Skeletal muscle cell (primary cell): ENCODE measurements at places on chromosomes 16 and 17.

DNA sequence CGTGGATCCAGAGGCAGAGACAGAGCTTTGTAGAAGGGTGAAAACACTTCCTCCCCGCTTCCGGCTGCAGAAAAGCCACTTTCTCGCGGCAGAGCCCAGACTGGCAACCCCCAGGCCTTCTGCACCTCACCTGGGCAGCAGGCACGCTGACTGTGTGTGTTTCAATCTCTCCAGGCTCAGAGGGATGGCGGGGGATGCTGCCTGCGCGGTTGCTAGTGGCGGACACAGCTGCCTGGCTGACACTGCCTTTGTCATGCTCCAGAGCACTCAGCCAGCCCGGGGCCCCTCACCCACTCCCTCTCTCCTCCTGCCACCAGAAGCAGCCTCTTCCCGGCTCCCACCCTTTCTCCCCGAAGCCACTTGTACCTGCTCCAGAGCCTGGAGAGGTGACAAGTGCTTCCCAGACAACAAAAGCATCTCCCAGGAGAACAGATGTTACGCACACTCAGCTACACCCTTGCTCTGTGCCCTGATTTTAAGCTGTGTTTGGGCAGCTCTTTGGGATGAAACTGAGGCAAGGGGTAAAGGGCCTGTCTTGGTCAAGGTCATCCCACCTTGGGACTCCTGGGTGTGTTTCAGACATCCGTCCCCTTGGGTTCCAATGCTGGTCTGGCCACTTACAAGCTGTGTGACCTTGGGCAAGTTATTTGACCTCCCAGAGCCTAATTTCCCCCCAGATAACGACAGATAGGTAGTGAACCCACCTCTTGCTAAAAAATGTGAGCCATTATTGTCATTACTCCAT lies 9.2 kb upstream of the GLIS2 start:
- DNase-seq, result no peak

DNA sequence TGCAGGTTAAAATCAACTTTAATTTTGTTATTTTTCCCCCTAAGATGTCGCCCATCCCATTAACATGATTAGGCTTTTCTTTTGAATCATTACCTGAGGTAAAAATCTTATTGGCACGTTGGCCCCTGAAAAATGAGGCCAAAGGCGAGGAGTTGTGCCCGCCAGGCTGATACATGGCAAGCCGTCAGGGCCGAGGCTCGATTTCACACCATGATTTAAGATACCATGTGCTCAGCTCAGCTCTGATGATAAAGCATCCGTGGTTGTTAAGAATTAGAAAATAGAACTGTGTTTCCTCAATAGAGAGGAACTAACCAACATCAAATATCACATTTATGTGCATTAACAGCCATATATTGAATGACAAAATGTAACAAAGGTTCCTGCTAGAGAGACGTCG lies 972.9 kb upstream of the SOX9 start:
- no peak for DNase-seq

- DNase-seq, result no peak
Observed at GRCh38 chr16:4142268-4142667, 26.0 kb upstream of the ADCY9 start.

GRCh38 chr16:75312875-75313274 lies 61.5 kb upstream of the BCAR1 start:
- DNase-seq, result no peak

GRCh38 chr16:90046122-90046970 lies 27.1 kb upstream of the DBNDD1 start:
- DNase-seq, result no peak

DNA sequence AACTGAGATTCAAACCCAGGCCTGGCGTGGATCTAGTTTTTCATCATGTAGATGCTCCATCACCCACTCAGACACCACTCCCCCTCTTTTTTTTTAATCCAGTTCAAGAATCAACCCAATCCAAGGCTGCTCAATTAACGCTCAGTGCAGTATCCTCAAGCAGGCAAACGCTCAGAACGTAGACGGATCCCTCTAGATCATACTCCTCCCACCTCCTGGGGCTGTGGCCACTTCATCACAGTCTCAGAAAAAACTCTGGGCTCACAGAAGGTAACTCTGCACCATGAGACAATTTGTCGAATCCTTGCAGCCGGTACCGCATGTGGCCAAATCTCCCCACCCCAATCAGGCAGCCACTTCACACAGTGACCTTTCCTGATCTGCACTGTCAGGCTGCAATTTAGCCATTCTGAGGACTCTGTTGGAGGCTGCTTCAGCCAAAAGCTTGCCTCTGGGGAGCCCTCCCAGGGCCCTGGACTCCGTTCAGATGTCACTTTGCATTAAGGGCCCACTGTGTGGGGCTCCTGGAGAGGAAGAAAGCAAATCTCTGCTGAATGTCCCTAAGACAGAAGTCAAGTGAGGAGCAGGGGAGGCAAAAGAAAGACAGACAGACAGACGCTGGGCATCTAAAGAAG lies 183.5 kb downstream of the XYLT1 start:
- no peak for DNase-seq

GRCh38 chr17:64095144-64095882 lies 34.6 kb downstream of the ERN1 start:
- DNase-seq, result no peak

- DNase-seq, result no peak
Observed at GRCh38 chr16:15034266-15035162, 21.4 kb downstream of the NTAN1 start.

DNA sequence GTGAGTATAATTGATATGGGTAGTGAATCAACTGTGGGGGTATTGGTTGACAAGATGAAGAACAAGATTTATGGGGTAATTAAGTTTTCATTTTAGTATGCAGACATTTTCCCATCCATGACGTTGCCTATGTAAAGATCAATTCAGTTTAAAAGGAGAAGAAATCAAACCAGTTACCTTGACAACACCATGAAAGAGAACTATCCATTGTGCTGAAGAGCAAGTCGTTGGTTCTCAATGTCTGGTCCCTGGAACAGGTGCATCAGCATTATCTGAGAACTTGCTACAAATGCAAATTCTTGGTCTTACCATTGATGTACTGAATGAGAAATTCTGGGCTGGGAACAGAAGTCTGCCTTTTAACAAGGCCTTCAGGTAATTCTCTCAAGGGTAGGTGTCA lies 801 bp upstream of the OR4D2 start:
- no peak for DNase-seq

GRCh38 chr17:1627982-1628855 lies at the start of gene SLC43A2:
Gene SLC43A2 (minus strand): TSS chr17:1628834. CDS start chr17:1627874, 960 bp downstream.
- DNase-seq, result peak; percentile 47

DNA sequence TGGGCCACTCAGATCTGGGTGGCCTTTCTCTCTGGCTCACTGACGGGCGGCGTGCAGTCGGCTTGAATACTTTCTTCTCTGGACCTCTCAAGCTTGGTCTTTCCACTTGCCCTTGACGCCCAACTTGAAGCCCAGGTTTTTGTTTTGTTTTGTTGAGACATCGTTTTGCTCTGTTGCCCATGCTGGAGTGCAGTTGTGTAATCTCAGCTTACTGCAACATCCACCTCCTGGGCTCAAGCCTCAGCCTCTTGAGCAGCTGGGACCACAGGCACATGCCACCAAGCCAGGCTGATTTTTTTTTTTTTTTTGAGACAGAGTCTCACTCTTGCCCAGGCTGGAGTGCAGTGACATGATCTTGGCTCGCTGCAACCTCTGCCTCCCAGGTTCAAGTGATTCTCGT lies 22.7 kb upstream of the KIF19 start:
- DNase-seq, result no peak

- DNase-seq, result no peak
Observed at GRCh38 chr16:58417600-58417999, 25.3 kb downstream of the GINS3 start.
